Kidney (tissue), 22 donors: ENCODE measurements at places on chromosomes 7 and 10. TPM values are rescaled to one million over a fixed set of nuclear protein-coding genes. Genes with fewer than 3 reads are reported as not detected.

GRCh38 chr10:5434017-5434753 lies 21.8 kb downstream of the NET1 start:
- peak; percentile 47 for DNase-seq

The FAM25A gene
- not detected for polyA plus RNA-seq

DNA sequence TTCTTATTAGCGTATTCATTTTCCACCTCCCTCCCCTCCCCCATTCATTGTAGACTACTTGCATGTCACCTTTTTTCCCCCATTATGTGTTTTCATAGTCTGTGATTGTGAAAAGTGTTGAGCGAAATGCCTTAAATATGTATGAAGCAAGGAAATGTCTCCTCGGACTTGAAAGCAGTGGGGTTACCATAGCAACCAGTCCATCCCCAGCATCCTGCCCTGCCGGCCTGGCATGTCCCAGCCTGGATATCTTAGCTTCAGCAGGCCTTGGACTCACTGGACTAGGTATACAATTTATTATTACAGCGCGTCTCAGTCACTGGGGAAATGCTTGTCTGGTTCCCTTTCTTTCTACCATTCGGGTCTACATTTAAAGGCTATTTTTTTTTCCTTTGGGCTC lies 283.6 kb downstream of the BICC1 start:
- DNase-seq, result no peak

DNA sequence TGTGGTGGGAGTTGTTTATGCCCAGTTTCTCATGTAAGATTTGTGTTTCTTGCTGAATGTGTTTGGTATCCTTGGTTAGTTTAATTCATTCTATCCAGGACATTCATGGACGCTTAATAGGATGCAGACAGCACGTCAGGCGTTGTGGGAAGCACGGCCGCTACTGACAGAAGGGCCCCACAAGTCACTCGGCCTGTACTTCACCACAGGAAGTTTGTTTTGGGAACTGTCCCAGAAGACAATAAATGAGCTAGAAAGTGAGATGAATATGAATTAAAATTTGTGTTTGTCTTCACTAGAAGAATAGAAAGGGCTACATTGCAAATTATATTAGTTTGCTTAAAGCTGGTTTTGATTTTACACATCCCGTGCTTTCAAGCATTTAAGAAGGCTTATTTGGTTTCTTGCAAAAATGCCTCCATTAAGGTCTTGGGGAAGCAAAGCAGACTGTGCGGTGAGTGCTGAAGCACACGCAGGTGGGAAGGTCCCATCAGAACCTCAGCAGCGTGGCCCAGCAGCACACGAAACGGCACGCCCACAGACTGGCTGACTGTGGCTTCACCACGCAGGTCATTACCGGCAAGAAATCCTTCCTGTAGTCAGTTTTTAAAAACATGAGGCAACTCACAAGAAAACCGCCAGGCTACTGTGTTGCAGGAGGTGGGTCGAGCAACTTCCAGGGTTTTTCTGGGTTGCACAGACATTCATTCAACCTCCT lies 74.1 kb downstream of the VIPR2 start:
- DNase-seq, result peak; percentile 90

DNA sequence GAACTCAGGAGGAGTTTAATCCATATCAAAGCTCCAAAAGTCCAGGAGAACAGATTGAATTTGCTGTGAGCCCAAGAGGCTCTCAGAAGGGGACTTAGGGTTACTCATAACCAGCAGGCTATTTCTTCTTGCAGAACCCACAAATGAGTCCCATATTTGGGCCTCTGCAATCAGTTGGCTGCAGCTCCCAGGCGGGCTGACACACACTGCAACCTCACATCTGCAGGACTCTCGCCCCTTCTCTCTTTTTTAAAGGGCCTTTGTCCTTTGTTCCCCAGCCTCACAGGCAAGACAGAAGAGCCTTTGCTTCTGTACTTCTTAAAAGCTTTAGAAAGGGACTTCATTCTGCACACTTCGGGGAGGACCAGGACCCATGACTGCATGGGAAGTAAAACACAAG lies 26.7 kb downstream of the CREB3L2 start:
- DNase-seq, result no peak

The CYP3A4 gene
- 0.37 TPM for polyA plus RNA-seq

GRCh38 chr7:142500366-142500765 lies 242.5 kb upstream of the PRSS58 start:
- DNase-seq, result no peak

DNA sequence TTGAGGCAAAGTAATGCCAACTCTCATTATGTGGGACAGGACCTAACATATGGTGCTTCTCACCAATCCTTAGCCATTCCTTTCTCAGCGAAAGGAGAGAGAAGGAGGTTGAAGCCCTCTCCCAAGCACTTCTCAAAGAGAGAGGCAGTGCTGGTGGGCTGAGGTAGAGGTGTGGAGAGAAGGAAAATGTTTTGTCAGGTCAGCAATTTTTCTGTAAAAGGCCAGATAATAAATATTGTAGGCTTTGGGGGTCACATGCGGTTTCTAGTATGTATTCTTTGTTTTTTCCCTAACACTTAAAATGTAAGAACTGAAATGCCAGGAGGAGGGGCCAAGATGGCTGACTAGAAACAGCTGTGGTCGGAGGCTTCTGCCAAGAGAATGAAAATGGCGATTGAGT lies 225.0 kb upstream of the NPY start:
- DNase-seq, result no peak

The FBXL13 gene
- polyA plus RNA-seq, result 1.5 TPM

- no peak for DNase-seq
These were observed 1.2 kb downstream of the YWHAG start for GRCh38 chr7:76357475-76358010.

- DNase-seq, result no peak
These were observed 7.1 kb downstream of the TBX20 start for GRCh38 chr7:35246819-35247218.

GRCh38 chr7:126483972-126484371 lies 768.8 kb downstream of the GRM8 start:
- no peak for DNase-seq

- DNase-seq, result no peak
These were observed 470.8 kb downstream of the INHBA start for GRCh38 chr7:41232086-41232485.

- DNase-seq, result no peak
These were observed 97.7 kb upstream of the PARD3 start for GRCh38 chr10:34912771-34913170.

GRCh38 chr7:141203586-141203985 lies 129.7 kb downstream of the TMEM178B start:
- no peak for DNase-seq

GRCh38 chr7:71601851-71602250 lies 469.9 kb downstream of the GALNT17 start:
- peak; percentile 40 for DNase-seq

The OPALIN gene
- not detected for polyA plus RNA-seq

GRCh38 chr10:131207176-131207575 lies 104.3 kb downstream of the TCERG1L start:
- no peak for DNase-seq

The PGAM2 gene
- 37.7 TPM for polyA plus RNA-seq

- no peak for DNase-seq
These were observed 340.4 kb downstream of the OTUD1 start for GRCh38 chr10:23779301-23779700.

GRCh38 chr10:91745090-91745831 lies 53.0 kb upstream of the TNKS2 start:
- DNase-seq, result peak; percentile 41

DNA sequence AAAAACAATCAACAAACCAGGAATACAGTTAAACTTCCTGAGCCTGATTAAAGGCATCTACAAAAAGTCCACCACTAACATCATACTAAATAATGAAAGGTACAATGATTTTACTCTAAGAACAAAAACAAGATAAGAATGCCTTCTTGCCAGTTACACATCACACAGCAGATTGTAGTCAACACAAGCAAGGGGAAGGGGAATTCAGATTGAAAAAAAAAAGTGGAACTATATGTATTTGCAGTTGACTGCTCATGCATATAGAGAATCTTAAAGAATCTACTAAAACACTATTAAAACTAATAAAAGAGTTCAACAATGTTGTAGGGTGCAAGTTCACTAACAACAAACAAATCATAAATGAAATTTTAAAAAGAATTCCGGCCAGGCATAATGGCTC lies 28.5 kb downstream of the ZNF33B start:
- no peak for DNase-seq

DNA sequence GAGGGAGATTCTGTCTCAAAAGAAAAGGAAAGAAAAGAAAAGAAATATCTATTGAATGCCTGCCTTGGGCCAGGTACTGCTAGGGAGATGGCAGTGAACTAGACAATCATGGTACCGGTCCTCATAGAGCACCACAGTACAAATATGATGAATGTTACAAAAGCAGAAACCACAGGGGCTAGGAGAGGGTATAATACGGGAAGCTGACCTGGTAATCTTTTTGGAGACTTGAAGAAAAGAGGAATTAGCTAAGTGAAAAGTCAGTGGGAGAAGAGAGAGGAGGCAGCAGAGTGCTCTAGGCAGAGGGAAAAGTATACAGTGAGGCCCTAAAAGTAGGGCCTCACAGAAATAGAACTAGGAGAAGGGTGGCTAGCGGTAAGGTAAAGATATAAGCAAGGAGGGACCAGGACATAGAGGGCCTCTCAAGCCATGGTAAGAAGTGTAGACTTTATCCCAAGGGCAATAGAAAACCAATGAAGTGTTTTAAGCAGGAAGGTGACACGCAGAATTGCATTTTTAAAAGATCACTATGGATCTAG lies 42.8 kb upstream of the WNT8B start:
- no peak for DNase-seq

- peak; percentile 96 for DNase-seq
These were observed 609 bp downstream of the SGPL1 start for GRCh38 chr10:70816220-70816894.

DNA sequence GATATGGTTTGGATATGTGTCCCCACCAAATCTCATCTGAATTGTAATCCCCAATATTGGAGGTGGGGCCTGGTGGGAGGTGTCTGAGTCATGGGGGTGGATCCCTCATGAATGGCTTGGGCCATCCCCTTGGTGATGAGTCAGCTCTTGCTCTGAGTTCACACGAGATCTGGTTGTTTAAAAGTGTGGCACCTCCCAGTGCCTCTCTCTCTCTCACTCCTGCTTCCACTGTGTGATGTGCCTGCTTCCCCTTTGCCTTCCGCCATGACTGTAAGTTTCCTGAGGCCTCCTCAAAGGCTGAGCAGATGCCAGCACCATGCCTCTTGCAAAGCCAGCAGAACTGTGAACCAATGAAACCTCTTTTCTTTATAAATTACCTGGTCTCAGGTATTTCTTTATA lies 4.8 kb upstream of the GCK start:
- DNase-seq, result no peak

The HTR7 gene
- not detected for polyA plus RNA-seq

GRCh38 chr7:55131142-55131929 lies 112.5 kb downstream of the EGFR start:
- DNase-seq, result peak; percentile 79

GRCh38 chr10:89522463-89522862 lies 12.9 kb downstream of the SLC16A12 start:
- DNase-seq, result no peak

DNA sequence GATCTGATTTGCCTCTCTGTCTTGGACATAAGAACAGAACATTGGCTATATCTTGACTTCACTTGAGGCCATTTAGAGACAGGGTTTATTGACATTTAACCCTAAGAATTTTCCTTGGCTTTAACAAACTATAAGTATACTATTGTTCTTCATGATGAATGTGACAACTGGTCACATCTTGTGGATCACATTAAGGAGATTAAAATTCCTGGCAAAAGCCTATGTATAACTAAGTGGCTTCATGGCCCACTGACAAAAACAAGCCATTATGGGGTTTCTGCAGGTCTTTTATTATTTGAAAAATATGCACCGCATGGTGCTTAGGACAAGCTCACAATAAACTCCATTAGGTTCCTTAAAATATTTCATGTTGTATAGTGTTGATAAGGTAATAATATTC lies 54.8 kb downstream of the THNSL1 start:
- DNase-seq, result no peak

GRCh38 chr10:121135512-121135911 lies 284.4 kb downstream of the WDR11 start:
- DNase-seq, result no peak

DNA sequence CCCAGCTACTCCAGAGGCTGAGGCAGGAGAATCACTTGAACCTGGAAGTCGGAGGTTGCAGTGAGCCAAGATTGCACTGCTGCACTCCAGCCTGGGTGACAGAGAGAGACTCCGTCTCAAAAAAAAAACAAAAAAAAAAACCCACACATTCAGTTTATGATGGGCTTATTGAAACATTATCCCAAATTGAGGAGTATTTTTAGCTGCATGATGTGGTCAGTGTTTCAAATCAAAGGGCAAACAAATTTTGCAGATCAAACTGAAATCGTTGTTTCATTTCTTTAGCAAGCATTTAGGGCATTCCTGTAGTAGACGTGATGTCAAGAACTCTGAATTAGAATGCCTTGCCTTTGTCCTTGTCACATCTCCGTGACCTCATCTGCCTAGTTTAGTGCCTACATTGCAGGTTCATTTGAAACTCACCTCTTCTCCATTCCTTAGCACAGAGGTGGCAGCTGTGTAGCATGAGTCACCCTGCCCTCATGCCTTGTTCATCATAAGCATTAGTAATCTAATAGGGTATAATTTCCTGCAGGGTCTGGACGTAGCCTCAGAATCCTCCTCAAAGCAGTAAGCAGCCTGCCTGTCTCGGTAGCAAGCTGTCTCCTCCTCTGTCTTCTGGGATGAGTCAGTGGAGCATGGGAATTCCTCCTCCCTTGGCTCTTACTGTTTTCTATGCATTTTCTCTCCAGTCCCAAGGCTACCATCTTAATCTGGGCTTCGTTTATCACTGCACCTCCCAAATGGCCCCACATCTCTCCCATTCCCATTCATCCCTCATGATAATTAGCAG lies 73.8 kb downstream of the CUL1 start:
- no peak for DNase-seq

- no peak for DNase-seq
These were observed 6.3 kb downstream of the PRF1 start for GRCh38 chr10:70596110-70596798.

GRCh38 chr7:36082216-36082615 lies 70.8 kb upstream of the EEPD1 start:
- no peak for DNase-seq

The TLX1 gene
- not detected for polyA plus RNA-seq

The TMUB1 gene
- polyA plus RNA-seq, result 79.9 TPM

The DNAJC12 gene
- 33.9 TPM for polyA plus RNA-seq

The SFTPD gene
- polyA plus RNA-seq, result 1.7 TPM

- no peak for DNase-seq
These were observed 29.8 kb upstream of the ING3 start for GRCh38 chr7:120920591-120921274.

The AFAP1L2 gene
- 19.8 TPM for polyA plus RNA-seq

The AUTS2 gene
- polyA plus RNA-seq, result 5.2 TPM

DNA sequence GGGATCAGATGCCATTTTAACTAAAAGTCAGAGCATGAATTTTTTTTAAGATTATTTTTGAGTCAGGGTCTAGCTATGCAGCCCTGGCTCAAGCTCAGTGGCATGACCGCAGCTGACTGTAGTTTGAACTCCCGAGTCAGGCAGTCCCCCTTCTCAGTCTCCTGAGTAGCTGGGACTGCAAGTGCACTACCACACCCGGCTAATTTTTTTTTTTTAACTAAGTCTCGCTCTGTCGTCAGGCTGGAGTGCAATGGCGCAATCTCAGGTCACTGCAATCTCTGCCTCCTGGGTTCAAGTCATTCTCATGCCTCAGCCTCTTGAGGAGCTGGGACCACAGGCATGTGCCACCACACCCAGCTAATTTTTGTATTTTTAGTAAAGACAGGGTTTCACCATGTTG lies 7.8 kb downstream of the TAS2R41 start:
- no peak for DNase-seq

The PRF1 gene
- 1.4 TPM for polyA plus RNA-seq

GRCh38 chr10:129730272-129730992 lies 233.6 kb downstream of the EBF3 start:
- DNase-seq, result no peak

The PDK4 gene
- 106 TPM for polyA plus RNA-seq

- DNase-seq, result no peak
These were observed 17.7 kb upstream of the SHH start for GRCh38 chr7:155829796-155830470.
